Activated naive CD4-positive, alpha-beta T cell treated with anti-CD3 and anti-CD28 coated beads for 36 hours (primary cell): ENCODE measurements at places on chromosomes 4 and X.

- no peak for DNase-seq
Observed at GRCh38 chr4:15162046-15162445, 159.8 kb downstream of the CPEB2 start.

DNA sequence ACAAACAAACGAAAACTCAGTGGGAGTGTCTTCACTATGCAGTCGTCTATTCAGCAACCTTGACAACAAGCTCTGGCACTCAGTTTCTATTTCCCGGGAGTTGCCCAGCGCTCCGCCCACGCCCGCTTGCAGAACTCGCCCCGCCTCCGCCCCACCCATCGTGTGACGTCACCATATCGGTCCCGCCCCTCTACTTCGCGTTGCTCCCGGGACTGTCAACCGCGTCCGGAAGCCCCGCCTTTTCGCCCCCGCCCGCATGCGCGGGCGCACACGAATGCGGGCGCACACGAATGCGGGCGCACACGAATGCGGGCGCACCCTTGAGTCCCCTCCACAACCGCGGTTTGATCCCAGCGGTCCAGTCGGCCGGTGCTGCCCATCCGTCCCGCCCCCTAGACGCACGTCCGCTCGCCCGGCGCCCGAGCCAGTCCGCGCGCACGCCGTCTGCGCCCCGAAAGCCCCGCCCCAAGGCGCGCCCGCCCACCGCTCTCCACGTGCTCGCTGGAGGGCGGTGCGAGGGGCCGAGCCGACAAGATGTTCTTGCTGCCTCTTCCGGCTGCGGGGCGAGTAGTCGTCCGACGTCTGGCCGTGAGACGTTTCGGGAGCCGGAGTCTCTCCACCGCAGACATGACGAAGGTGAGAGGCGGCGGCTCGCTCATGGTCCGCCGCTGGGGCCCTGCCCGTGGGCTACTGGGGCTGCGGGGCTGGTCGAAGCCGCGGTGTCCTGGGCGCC, at the start of gene LAP3:
Gene LAP3, plus strand, starts transcription at position 267 of the 733 bp plus-strand sequence. Its CDS starts 268 bp downstream, at position 535.
- peak; percentile 99 for DNase-seq

- DNase-seq: no peak
Observed at GRCh38 chr4:89492581-89493071, 185.0 kb upstream of the GPRIN3 start.

DNA sequence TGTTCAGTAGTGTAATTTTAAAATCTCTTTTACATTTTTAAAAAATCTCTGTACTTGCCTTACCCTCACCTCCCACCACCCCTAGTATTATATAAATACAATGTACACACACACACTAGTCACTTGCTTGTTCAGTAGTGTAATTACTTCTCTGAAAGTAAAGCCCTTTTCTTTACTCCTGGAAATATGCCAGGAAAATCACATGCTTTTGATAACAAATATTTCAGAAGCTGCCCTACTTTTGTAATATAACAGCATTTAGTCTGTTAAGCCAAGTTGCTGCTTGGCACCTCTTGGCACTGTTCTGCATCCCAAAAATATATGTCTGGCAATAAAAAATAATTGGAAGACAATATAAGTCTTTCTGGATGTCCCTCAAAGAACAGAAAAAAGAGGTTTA, 172.8 kb upstream of the APOOL start:
- DNase-seq: no peak

DNA sequence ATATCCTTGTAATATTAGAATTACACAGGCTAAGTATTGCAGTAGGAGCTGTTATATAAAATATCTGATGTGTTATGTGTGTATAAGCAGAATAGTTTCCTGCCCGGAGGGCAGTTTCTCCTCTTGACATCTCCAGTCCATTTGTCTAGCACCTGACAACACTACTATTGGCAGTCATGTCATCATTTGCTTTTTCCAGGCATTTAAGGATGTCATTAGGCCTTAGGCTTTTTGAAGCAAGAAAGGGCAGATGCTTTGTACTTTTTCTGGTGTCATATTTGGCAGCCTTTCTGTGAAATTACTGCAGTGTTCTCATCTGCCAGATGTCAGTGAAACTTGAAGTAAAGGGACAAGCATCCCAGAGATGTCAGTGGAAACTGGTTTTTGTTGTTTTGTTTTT, 2017.6 kb upstream of the IGFBP7 start:
- DNase-seq: no peak

GRCh38 chr4:123478859-123479345, 82.3 kb downstream of the SPRY1 start:
- no peak for DNase-seq
